ENCODE measurements at places on chromosomes 16 and 17.

DNA sequence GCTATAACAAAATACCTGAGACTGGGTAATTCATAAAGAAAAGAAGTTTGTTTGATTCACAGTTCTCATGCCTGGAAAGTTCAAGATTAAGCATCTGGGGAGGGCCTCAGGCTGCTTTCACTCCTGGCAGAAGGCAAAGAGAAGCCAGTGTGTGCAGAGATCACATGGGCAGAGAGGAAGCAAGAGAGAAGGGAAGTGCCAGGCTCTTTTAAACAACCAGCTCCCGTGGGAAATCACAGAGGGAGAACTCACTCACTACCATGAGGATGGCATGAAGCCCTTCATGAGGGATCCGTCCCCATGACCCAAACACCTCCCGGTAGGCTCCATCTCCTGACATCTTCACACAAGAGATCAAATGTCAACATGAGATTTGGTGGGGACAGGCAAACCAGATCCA is 501.6 kb downstream of the MAF start:
- no peak for DNase-seq

GRCh38 chr16:29989111-29989858 is 6.1 kb downstream of the HIRIP3 start:
- no peak for DNase-seq

- DNase-seq: no peak
These were observed 806.6 kb upstream of the KIF2B start for GRCh38 chr17:53016085-53016484.

- no peak for DNase-seq
These were observed 97.1 kb upstream of the MYOCD start for GRCh38 chr17:12568358-12569251.

DNA sequence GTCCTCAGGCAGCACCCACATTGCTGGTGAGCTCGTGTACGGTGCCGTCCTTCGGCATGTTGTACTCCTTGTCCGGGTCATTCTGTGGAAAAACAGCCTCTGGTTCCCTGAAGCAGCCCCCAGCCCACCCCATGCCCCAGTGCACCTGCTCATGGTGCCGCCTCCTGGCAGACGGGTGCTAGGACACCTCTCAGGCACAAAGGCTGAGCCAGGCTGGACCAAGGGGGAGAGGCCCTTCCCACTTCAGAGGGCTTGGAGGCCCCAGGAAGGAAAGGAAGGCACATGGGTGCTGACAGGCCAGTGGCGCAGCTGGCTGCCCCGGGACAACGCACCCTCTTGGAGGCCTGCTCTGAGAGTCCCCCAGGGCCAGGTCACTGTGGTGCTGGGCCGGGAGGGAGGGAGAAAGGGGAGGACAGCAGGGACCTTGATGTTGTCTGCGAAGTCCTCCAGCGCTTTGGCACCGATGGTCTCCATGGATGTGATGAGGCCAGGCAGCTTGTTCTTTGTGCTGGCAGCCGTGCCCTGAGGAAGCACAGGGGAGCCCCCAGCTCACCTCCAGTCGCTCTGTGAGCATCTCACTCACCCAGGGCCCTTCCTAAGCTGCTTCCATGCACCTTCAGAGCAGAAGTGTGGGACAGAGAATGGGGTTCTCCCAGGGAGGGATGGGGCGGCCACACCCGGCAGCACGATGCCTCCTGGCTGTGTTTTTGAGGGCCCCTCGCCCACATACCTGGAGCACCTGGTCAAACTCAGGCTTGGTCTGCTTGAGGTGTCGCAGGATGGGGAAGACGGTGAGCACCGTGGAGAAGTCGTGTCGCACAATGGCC is 9.3 kb downstream of the ZACN start:
- no peak for DNase-seq

- DNase-seq: no peak
These were observed 24.4 kb downstream of the DHRS7C start for GRCh38 chr17:9766970-9767369.

DNA sequence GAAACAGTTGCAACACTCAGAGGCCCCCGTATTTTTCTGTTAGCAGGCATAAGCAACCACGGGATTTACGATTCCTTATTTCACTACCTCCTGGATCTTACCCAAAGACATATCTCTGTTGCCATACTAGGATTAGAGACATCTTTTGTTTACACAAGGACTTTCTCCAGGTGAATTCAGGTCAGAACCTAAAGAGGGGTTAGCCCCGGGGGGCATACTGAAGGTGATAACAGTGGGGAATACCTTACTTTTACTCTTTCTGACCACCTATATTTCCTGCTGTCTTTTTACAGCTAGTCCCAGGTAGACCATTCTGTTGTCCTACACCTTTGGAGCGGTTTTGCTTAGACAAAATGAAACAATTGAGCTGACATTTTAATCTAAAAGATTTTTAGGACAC is 27.9 kb upstream of the CDH8 start:
- DNase-seq: no peak

DNA sequence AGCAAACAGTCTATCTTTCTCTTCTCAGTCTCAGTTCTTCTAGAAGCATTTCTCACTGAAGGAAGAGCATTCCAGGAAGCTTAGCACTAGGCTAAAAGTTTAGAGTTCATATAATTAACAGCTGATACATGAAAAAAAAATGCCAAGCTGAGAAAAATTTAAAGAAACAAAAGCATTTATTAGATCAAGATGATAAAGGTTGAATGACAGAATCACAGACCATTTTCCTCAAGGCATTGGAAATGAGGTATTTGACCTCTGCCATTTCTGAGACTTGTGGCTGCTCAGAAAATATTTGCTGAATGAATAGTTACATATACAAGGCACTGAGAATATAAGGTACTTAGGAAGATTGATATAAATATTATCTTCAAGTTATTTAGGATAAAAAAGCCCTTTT is 901.6 kb upstream of the GOT2 start:
- no peak for DNase-seq

DNA sequence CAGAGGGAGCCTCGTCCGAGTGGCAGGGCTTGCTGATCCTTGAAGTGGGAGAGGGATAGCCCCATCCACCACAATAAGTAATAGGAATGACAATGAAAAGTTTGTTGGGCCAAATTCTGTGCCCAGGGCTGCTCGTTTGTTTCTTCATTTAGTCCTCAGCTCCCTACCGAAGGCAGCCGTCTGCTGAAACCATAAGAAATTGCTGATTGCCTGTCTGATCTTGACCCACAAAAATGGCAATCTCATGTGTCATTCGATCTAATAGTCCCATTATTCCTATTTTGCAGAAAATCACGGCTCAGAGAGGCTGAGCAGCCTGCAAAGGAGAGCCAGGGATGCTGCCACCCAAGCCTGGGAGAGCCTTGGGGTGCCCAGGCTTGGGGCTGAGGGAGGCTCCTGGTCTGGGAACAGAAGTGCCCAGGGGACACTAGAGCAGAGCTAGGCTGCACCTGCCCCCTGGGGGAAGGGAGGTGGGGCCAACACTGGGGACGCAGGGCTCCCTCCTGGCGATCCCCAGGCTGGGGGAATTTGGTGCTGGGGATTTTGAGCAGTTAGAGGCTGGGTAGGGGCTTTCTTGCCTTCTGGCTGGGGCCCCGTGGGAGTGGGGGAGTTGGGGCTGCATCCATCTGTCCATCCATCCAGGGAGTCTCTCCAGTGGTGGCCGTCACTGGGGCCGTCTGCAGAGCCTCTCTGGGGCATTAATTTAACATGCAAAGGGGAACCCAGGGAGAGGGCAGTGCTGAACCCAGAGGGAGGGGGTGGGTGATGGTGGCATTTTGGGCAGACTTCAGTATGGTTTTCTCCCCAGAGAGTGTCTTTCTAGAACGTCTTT is 53.5 kb downstream of the SOCS1 start:
- DNase-seq: no peak

- DNase-seq: no peak
These were observed 14.9 kb downstream of the DUS2 start for GRCh38 chr16:68037841-68038597.

- no peak for DNase-seq
These were observed 69.1 kb upstream of the AXIN2 start for GRCh38 chr17:65630502-65630901.

DNA sequence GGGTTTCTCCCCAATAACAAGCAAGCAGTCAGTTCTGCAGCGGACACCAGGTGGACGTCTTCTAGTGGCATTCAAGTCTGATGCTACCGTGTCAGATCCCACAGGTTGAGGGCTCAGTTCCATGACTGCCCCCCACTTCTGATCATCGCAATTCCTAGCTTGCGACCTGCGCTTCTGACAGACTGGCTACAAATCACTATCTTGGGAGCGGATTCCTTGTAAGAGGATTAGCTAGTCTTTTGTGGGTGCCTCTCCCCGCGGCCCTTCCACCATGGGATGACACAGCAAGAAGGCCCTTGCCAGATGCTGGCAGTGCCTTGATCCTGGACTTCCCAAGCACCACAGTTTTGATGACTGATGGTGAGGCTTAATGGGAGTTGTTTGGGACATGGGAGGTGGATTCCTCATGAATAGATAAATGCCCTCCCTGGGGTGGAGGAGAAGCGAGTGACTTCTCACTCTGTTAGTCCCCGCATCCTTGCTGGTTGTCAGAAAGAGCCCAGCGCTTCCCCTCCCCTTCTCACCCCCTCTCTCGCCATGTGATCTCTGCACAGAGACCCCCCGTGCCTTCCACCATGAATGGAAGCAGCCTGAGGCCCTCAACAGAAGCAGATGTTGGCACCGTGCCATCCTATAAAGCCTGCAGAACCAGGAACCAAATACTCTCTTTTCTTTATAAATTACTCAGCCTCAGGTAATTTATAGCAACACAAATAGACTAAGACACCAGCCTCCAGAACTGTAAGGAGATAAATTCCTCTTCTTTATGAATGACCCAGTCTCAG is 19.1 kb downstream of the CDIP1 start:
- no peak for DNase-seq

- DNase-seq: no peak
These were observed 336.4 kb downstream of the SEC14L1 start for GRCh38 chr17:77476931-77477805.

DNA sequence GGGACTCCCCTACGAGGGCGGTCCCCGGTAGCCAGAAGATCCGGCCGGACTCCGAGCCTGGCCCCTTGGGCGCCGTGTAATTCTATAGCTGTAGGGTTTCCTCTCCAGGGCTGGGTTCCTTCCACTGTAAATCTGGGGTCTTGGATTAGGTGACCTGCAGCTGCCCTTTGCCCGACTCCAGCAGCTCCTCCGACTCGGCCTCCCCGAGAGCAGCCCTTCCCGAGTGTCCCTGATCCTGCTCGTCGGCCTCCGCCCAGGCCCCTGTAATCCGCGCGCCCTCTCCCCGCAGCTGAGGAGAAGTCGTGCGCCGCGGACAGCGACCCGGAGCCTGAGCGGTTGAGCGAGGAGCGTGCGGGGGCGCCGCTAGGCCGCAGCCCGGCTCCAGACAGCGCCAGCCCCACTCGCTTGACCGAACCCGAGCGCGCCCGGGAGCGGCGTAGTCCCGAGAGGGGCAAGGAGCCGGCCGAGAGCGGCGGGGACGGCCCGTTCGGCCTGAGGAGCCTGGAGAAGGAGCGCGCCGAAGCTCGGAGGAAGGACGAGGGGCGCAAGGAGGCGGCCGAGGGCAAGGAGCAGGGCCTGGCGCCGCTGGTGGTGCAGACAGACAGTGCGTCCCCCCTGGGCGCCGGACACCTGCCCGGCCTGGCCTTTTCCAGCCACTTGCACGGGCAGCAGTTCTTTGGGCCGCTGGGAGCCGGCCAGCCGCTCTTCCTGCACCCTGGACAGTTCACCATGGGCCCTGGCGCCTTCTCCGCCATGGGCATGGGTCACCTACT is 5.5 kb downstream of the TBX2 start:
- no peak for DNase-seq

GRCh38 chr17:74516561-74517328 is 14.5 kb downstream of the CD300LB start:
- DNase-seq: no peak

- no peak for DNase-seq
These were observed 272.3 kb downstream of the FOXL1 start for GRCh38 chr16:86850670-86851069.

- peak; percentile 20 for DNase-seq
These were observed 2.4 kb upstream of the USP36 start for GRCh38 chr17:78842881-78843565.

- no peak for DNase-seq
These were observed 464 bp downstream of the RUNDC3A start for GRCh38 chr17:44308865-44309264.

DNA sequence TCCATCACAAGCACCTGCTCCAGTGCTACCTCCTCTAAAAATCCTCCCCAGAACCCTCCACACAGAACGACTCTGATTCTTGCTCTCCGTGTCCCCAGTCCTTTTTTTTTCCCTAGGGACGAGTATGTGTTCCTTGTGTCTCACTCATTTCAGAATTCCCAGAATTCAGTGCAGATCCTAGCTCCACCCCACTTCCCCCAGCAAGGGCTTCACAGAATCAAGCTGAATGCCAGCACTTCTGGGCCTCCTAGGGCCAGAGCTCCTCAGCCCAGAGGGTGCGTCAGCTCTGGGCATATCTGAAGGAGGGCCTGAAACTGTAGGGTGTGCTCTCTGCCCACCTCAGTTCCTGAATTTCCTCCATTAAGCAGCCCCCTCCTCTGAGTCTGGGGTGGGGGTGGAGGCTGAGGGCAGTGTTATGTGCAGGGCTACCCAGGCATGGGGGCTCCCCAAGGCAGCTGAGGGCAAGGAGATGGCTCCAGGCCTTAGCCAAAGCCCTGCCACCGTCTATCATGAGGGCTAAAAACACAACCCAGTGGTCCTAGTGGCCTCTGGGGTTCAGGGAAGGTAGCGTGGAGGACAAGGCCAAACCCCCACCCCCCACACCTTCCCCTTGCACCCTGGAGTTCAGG is 6.5 kb downstream of the UNC119 start:
- no peak for DNase-seq

GRCh38 chr16:81483970-81484595 is 39.5 kb downstream of the CMIP start:
- DNase-seq: no peak

- DNase-seq: no peak
These were observed 4.7 kb downstream of the KCTD5 start for GRCh38 chr16:2686912-2687507.

GRCh38 chr17:49548051-49548505 is 27.6 kb upstream of the NXPH3 start:
- DNase-seq: no peak

DNA sequence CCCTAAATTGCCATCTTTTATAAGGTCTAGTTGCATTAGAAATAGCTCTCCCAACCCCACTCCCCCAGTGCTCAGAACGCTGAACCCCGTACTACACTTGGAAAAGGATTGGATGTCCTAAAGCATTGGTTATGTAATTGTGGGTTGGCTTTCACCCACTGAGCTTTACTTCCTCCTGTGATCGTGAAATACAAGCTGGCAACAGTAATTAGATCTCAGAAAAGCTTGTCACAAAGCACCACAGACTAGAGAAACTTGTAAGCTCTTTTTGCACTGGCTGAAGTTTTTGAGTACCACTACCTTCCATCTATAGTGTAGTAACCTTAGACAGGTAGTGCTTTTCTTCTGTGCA is 54.4 kb downstream of the SIAH1 start:
- no peak for DNase-seq

DNA sequence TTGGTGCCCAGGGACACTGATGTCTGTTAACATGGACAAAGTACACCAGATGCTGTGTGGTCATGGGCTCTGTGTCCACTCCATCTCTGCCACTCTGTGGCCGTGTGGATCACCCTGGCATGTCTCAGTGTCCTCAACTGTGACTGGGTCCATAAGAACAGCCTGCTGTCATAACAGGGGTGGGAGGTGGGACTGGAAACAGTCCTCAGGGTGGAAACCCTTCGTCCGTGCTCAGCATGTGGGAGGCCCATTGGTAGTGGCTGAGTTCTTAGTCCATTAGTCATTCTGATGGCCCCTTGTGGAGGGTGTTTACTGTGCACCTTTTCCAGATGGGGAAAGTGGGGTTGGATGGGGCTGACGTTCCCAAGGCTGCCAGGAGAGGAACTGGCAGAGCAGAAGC is 12.8 kb downstream of the FLYWCH2 start:
- DNase-seq: no peak

- no peak for DNase-seq
These were observed 382.2 kb downstream of the ZFHX3 start for GRCh38 chr16:72665701-72666100.

GRCh38 chr16:81754858-81755257 is 24.2 kb upstream of the PLCG2 start:
- DNase-seq: no peak
